Fibroblast of villous mesenchyme (primary cell): ENCODE measurements at places on chromosomes 4 and X. TPM values are rescaled to one million over a fixed set of nuclear protein-coding genes. Genes with fewer than 3 reads are reported as not detected.

The RAB9B gene
- total RNA-seq = 0.64 and 0.86 TPM in 2 replicates

The PLRG1 gene
- 64.4 and 82.0 TPM in 2 replicates for total RNA-seq

The MAPK10 gene
- total RNA-seq = 4.8 and 12.1 TPM in 2 replicates

The TRPC5OS gene
- total RNA-seq = not detected in 2 replicates

The GPR143 gene
- total RNA-seq = 0.32 and 0.43 TPM in 2 replicates

The PITX2 gene
- 7.8 and 25.4 TPM in 2 replicates for total RNA-seq

The MFAP3L gene
- 0.86 and 1.3 TPM in 2 replicates for total RNA-seq

The PNMA3 gene
- total RNA-seq = under 0.01 TPM in 1 of 2 replicates, not detected in the other
